Activated naive CD4-positive, alpha-beta T cell treated with anti-CD3 and anti-CD28 coated beads, Interleukin-2, amount 50 U/mL, for 16 hours (primary cell): ENCODE measurements at places on chromosomes 1 and 21.

GRCh38 chr21:38567335-38567969 is 69.2 kb upstream of the ERG start:
- no peak for DNase-seq

GRCh38 chr1:168520052-168520751 is 23.6 kb downstream of the XCL2 start:
- peak; percentile 21 for DNase-seq

DNA sequence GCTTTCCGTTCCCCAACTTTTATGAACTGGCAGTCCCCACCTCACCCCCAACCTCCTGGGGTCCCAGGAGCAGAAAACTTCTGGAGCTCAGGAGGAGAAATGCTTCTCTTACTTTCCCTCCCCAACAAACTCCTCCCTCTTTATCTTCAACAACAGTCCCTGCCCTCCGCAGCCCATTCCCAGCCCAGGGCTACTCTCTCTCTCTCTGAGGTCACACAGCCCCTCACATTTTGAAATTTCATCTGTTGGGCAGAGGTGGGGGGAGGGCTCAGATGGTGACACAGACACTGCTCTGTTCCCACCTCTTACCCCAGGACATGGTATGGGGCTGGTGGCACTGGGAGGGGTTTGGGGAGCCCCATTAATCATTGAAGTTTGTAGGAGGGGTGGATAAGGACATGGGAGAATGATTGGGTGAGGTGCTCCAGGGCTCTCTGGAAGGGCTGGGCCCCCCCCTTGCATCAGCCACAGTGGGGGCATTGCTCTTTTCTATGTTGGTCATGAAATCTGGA is 6.0 kb downstream of the PIK3CD start:
- DNase-seq = no peak

- DNase-seq = no peak
Observed at GRCh38 chr1:230327892-230328284, 98.2 kb downstream of the PGBD5 start.

DNA sequence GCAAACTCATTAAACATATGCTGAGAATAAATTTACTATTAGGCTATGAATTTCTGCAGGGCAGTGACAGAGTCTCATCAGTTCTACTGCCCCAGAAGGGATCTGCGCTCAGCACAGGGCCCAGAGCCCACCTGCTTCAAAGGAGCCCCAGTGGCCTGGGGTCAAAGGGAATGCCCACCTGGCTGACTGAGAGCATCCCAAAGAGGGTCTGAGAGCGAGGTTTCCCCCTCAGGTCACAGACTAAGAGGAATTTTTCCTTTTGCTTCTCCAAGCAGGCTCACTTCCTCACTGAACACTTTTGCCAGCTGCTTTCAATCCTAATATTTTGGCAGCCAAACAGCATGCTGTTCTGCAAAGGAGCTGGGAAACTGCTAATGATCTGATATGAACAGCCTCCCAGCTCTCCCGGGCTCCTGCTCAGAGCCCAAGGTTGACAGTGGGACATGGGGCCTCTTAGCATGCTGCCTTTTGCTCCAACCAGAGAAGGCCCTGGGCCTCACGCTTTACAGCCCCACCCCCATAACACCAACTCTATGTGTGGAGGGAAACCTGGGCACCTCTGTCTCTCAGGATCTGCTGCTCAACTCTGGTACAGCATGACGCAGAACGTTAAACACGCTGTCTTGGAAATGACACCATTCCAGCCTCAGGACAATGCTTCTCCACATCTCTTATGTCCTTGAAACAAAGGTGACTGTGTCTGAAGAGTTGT is 70.7 kb upstream of the SYT6 start:
- no peak for DNase-seq

- no peak for DNase-seq
Observed at GRCh38 chr1:47593598-47594285, 155.9 kb downstream of the FOXD2 start.

- DNase-seq = no peak
Observed at GRCh38 chr1:109838838-109839240, 71.8 kb upstream of the CSF1 start.

DNA sequence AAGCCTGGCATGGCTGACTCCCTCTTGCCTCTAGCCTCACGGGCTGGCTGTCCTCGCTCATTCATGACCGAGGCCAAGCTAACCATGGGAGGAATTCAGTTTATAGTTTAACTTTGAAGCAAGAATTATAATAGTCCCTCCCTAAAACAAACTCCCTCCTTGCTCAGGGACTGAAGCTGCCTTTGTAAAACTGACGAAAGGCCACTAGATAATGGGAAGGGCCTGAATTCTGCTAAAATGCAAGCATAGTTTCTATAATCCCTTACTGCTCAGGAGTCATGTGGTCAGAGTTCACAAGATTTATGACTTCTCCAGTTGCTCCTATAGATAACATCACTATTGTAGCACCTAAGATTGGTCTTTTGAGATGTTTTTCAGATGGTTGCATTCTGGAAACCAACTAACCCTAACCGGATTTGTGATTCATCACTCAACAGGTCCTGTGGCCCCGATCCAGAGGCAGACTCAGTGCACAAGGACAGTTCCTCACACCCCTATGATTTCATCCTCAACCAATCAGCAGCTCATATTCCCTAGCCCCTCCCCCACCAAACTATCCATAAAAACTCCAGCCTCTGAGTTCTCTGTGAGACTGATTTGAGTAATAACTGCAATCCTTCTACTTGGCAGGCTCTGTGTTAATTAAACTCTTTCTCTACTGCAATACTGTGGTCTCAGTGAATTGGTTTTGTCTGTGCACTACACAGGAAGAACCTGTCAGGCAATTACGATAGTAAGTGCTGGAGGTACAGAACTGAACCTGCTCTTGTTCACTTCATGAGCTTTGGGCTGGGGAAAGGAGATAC is 26.4 kb downstream of the HHIPL2 start:
- no peak for DNase-seq

GRCh38 chr1:213649373-213649772 is 338.4 kb upstream of the PROX1 start:
- no peak for DNase-seq

DNA sequence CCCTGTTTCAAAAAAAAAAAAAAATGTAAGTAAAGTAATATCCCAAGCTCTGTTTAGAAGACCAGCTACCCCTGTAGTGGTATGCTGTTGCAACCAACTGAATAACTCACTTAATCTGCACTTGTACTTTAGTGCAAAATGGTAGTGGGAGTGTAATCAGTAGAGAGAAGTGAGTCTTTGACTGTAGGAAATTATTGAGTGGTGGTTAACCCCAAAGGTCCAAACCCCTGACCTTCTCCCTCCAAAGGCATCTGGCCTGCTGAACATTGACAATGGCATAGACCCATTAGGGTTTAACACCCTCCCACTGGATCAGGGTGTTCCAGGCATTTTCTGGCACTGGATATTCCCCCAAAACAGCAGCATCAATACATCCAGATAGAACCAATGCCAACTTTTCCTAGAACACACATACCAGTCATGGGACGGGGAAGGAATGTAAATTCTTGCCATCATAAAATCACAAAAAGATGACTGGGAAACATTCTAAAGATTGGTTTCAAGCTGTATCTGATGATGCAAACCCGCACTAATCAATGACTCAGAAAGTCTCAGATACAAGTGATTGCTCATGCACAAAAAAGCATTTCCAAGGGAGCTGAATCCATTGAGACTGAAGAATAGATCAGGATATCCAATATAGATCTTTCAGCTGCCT is 110.3 kb downstream of the MRPL39 start:
- DNase-seq = no peak

DNA sequence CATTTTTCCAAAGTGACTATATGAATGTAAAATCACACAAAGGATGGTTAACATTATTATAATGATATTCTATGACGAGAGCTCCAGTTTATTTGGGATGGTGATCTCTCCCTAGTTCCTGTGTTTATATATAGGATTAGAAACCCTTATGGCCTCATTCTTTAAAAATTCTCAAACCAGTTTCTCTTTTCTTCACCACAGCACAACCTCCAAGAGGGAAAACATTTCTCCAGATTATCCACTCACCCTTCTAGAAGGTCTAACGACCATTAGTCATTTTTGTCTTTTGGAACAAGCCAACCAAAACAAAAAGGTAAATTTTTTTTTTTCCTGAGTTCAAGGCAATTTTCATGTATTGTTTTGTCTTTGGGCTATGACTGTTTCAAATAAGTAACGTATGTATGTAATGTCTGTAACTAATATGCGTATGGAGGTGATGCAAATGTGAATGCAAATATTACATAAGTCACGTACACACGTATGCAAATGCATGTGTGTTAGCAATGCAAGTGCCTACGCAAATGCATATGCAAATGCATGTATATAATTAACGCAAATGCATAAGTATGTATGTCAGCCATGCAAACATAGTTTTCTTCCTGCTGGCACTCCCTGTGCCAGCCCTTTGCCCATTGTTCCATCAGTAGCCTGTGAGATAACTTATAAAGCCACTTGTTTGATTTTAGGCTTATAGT is 72.5 kb upstream of the MORC3 start:
- DNase-seq = no peak

GRCh38 chr1:27872059-27872801 is at the start of gene THEMIS2:
Gene THEMIS2, plus strand, starts transcription at chr1:27872544. Its CDS starts 28 bp downstream, at chr1:27872572.
- peak; percentile 86 for DNase-seq

- no peak for DNase-seq
Observed at GRCh38 chr1:1353389-1354151, 4.4 kb upstream of the DVL1 start.

GRCh38 chr1:157111396-157112165 is 12.0 kb upstream of the ETV3L start:
- DNase-seq = no peak

DNA sequence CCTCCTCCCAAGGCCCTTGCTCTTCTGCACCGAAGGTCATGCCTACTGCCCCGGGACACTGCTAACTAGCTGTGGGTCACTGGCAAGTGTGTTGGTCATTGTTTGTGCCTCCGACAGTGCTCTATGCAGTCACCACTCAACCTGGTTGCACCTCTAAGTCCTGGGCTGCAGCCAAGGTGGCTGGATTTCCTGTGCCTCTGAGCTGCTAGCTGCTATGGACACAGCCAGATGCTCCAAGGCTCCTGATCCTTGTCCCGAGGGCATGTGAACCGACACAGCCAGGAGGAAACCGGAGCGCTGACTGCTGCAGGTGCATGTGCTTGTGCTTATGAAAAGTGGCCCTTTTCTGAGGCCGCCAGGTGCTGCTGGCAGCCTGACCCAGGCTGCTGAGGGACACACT is 14.7 kb upstream of the SPOCD1 start:
- no peak for DNase-seq

DNA sequence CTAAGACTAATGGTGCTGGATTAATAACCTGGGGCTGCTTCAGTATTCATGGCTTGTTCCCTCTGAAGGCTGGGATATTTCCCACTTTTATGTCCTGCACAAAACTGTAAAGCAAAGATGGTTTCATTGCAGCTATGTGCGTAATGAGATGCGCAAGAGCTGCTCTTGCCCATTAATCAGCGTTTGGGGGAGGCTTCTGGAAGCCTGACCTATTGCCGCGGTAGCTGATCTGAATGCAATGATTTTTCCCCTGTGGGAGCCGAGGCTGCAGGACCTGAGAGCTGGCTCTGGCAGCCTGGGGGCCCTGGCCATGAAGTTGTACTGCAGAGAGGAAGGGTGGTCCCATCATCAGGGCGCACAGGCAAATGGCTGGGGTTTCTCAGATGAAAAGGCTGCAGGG is 239.8 kb downstream of the CAMTA1 start:
- no peak for DNase-seq

GRCh38 chr1:109531380-109531779 is 8.3 kb upstream of the GPR61 start:
- DNase-seq = no peak

DNA sequence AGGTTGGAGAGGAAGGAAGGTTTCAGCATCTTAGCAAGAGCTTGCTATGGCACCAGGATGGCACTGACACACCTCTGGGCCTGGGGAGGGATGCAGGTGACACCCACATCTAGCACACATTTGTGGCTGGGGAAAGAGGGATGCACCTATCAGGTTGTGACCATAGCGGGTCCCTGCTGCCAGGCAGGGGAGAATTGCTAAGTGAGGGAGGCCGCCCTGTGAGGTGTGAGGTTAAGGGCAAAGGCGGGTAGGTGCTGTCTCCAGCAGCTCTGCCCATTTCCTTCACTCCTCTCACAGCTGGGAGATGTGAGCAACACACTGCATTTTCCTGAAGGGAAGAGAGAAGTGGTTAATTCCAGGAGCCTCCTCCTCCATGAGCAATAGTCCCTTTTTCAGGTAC is 83.2 kb upstream of the TLR5 start:
- no peak for DNase-seq

DNA sequence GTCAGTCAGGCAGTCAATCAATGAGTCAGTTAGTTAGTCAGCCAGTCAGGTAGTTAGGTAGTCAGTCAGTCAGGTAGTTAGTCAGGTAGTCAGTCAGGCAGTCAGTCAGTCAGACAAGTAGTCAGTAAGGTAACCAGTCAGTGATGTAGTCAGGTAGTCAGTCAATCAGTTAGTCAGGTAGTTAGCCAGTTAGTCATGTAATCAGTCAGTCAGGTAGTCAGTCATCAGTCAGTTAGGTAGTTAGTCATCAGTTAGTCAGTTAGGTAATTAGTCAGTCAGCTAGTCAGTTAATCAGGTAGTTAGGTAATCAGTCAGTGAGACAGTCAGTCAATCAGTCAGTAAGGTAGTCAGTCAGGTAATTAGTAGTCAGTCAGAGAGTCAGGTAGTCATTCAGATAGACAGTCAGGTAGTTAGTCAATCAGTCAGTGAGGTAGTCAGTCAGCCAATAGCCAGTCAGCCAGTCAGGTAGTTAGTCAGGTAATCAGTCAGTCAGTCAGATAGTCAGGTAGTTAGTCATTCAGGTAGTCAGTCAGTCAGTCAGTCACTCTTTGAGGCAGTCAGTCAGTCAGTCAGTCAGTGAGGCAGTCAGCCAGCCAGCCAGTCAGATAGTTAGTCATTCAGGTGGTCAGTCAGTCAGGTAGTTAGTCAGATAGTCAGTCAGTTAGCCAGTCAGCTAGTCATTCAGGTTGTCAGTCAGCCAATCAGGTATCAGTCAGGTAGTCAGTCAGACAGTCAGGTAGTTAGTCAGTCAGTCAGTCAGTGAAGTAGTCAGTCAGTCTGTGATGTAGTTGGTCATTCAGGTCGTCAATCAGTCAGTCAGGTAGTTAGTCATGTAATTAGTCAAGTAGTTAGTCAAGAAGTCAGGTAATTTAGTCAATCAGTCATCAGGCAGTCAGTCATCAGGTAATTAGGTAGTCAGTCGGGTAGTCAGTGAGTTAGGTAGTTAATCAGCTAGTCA is 15.3 kb downstream of the KRTAP10-1 start:
- no peak for DNase-seq

GRCh38 chr1:51644020-51644419 is 27.1 kb downstream of the OSBPL9 start:
- DNase-seq = no peak

- no peak for DNase-seq
Observed at GRCh38 chr1:18139198-18139981, 31.8 kb downstream of the IGSF21 start.
